ENCODE measurements at places on chromosomes 5 and 9.

DNA sequence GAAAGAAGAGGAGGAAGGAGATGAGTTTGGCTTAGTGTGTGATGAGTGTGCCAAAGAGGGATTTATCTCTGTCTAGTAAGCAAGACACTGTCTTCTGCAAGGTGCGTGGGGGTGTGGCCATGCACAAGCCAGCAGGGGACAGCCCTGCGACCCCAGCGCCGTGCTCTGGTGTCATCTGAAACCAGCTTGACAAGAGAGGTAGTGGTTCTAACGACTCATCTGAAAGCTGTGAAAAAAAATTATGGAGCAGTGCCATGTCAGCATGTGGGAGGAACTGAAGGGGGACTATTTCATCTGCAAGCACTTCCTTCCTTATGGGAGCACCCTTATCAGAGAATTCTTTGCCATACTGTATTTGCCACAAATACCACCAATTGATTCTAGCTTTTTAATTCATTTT lies 398.6 kb downstream of the PSAT1 start:
- no peak for DNase-seq

- DNase-seq, result no peak
Measured at GRCh38 chr5:56499901-56500300, 266.8 kb upstream of the ANKRD55 start.

DNA sequence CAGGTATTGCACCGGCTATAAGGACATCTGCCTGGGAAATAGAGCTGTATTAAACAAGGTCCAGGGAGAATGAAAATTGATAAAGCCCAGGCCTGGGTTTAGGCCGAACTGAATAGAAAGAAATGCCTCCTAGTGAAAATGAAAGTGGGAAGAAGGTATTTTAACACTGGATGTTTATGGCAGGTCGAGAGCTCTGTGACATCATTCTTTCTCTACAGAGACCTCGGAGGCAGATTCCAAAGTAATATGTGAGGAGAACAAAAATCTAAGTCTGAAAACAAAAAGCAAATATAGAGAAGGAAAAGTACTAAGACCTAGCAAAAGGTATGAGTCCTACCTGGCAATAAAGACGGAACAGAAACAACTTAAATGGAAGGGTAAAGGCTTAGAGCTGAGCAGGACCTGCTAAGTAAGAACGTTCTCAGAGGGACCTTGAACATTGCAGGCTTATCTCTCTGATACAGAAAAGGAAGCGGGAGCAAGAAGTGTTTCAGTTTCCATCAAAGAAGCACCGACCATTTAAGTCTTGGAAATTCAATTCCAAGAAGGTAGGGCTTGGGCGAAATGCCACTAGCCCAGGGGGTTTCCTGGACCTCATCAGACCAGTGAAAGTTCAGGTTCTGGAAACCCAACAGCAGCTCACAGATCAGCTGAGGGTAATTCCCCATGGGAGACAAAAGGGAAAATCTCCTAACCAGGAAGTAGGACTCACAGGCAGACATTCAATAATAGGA lies 80.0 kb downstream of the SUSD1 start:
- DNase-seq, result no peak

- no peak for DNase-seq
Measured at GRCh38 chr5:134355681-134356080, 11.3 kb downstream of the CDKL3 start.

DNA sequence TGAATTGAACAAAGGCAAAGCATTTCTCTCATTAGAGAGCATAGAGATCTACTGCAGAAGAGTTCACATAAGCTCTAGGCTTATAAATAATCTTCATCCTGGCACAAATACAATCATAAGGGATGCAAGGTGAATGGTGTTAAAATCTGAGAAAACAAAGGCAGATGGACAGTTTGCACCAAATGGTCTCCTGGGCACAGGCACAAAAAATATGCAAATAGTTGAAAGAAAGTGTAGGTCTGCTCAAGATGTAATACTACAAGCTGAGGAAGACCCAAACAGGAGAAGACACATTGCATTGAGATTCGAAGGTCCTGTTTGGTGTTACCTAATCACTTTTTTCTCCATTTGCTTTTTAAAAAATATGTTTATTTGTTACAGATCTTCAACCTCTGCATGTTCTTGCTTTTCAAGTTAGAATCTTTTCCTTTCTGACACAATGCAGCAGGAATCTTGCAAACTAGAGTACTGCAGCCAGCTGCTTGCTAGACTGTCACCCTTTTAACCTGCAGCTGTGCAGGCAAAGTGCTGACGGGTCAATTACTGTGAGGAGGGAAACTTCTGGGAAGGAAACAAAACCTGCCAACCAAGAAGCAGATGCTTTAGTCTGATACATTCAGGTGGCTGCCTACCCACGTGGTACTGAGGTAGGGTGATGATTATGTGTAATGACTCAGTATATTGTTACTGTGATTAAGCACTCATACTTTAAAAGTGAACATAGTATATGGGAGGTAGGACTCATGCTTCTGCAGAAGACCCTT lies 1048.6 kb upstream of the SEMA6A start:
- DNase-seq, result peak; percentile 47

GRCh38 chr9:115117999-115118878 lies at the start of gene TNC:
Gene TNC, minus strand, starts transcription at chr9:115118157. Its CDS starts 27,139 bp downstream, at chr9:115091018.
- peak; percentile 72 for DNase-seq

GRCh38 chr9:120109242-120109641 lies 470.7 kb downstream of the CDK5RAP2 start:
- no peak for DNase-seq

DNA sequence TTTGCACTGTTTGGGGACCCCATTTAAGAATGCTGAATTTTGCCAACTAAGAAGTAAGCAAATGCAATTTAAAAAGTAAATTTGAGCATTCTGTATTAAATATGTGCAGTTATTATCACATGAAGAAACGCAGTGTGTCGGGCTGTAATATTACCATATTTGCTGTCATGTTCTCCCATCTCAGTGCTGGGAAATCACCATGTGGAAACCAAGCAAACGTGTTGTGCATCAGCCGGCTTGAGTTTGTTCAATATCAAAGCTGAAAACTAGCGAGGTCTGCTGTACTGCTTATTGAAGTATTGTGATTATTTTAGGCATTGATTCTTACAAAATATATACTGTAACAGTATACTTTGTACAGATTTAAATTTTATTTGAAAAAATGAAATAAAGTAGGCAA lies 2.6 kb downstream of the IGIP start:
- no peak for DNase-seq

- DNase-seq, result no peak
Measured at GRCh38 chr9:109238655-109239054, 71.6 kb upstream of the FRRS1L start.

DNA sequence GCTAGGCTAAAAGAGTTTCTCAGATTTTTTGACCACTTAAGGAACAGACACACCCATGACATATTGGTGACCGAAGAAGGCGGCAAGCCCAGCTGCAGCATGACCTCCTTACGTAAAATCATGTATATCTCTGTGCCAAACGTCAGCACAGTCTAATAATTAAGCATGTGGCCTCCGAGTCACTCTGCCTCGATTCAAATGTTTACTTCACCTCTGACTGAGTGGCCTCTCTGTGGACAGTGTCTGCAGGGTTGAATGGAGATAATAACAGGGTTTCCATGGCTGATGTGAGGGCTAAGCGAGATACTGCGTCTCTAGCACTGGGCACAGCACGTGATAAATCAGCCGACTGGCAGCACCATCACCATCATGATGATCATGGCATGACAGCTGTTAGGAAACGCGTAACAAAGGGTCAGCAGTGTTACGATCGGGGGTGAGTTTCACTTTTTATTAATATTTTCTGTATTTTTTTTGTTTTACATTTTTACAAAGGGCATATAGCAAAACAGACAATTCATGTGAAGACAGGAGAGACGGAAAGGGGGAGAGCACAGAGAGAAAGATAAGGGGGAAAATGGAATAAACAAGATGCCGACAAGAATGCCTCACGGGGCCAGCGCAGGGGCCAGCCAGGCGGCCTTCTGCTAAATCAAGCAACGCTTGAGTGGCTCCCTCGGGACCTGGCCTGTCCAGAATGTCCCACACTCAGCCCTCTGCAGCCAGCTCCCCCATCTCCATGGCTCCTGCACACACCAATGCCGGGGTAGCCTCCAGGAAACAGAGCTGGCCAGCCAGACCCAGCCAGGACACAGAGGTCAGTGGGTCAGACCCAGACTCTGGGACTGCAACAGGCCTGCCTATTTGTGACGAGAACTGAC lies 60.3 kb downstream of the ADAMTS2 start:
- DNase-seq, result no peak

- no peak for DNase-seq
Measured at GRCh38 chr9:115444959-115445358, 327.0 kb upstream of the TNC start.

- no peak for DNase-seq
Measured at GRCh38 chr5:147776989-147777388, 5.5 kb downstream of the JAKMIP2 start.

DNA sequence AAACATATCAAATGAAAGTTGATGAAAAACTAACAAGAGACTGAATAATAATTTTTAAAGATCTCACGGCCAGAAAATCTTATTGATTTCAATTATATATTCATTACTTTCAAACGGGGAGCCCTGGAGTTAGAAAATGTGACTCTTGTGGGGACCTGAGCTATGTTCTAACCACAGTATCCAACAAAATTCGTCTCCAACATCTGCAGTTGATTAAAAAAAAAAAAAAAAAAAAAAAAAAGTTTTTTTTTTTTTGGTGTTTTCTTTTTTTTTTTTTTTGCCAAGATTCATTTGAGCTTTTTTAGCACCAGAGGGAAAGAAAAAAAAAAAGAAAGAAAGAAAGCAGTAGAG lies 144.3 kb upstream of the PIK3R1 start:
- no peak for DNase-seq

DNA sequence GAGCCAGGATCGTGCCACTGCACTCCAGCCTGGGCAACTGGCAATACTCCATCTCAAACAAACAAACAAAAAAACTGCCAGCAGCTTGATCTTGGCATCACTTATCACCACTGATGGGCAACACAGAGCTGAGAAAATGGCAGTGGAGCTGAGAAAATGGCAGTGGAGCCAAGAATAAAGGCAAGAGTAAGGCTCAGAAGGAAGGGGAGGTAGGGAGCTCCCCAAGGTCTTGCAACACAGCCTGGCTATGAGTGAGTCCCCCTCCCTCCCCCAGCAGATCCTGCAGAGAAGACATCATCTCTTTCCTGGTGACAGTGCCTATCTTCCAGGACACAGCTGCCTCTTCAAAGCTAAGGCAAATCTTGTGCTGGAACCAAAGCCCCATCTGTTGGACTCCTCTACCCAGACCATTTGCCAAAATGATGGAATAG lies 70.3 kb downstream of the UGCG start:
- no peak for DNase-seq

- no peak for DNase-seq
Measured at GRCh38 chr5:82335806-82336205, 57.7 kb upstream of the RPS23 start.

- DNase-seq, result no peak
Measured at GRCh38 chr5:172771439-172772111, 580 bp upstream of the DUSP1 start.

- DNase-seq, result no peak
Measured at GRCh38 chr9:4177970-4178758, 121.7 kb downstream of the GLIS3 start.

DNA sequence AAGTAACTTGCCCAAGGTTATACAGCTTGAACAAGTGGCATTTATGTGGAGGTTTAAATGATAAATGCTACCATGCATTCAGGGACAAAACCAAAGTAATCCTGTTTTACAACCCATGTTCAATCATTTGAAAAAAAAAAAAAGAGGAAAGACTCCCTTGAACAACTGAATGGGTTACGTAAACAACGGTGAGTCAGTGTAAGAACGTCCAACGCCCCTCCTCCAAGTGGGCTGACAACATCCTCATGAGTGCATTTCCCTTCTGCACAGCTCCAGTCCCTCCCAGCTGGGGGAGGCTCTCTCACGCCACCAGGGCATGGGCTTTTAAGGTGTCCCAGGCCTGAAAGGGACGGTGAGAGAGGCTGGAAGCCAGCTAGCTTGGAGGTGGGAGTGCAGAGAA lies 90.0 kb downstream of the PRRT1B start:
- peak; percentile 94 for DNase-seq

DNA sequence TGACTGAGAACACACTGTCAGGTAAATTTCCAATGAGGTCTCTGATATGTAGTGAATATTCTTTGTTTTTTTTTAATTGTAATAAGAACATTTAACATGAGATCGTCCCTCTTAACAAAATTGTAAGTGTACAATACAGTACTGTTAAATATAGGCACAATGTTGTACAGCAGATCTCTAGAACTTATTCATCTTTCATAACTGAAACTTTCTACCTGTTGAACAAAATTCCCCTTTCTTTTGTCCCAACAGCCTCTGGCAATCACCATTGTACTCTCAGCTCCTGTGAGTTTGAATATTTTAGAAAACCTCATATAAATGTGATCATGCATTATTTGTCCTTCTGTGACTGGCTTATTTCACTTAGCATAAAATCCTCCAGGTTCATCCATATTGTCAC lies 10.6 kb upstream of the PRLR start:
- DNase-seq, result no peak

GRCh38 chr9:128169492-128169891 lies 9.4 kb downstream of the BBLN start:
- no peak for DNase-seq

DNA sequence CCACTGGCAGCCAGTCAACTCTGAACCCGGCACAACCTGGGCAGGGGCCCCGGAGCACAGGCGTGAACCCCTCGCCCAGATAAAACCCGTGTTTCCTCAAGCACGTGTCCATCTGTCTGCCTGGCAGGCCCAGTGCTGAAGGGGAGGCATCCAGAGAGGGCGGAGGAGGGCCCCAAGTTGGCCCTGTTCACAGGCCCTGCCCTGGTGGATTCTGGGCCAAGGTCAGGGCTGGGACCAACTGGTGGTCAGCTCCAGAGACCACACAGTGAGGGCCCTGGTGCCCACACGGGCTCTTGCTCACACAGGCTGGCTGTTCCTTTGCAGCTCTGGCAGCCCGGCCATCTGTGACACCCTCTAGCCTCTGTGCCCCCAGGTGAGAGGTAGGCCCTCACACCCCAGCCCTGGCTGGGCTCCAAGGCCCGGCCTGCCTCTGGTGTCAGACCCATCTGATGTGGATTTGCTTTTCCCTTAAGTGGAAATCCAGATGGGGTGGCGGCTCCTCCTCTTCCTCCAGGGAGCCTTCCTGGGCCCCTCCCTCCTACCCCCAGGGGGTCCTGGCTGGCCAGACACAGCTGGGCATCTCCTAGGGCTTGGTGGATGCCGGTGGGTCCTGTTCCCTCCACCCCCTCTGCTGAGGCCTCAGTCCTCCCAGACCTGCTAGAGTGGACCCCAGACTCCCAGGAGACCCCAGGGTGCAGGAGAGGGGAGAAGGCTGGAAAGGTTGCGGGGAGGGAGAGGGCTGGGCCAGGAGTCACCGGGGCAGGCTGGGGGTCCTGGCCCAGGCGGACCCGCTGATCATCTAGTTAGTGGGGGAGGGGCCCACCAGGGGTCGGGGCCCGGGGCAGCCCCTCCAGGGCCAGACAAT lies 525 bp upstream of the STPG3 start:
- DNase-seq, result no peak

- no peak for DNase-seq
Measured at GRCh38 chr5:107572715-107573368, 97.9 kb downstream of the EFNA5 start.
